ENCODE measurements at places on chromosomes 12 and 14.

DNA sequence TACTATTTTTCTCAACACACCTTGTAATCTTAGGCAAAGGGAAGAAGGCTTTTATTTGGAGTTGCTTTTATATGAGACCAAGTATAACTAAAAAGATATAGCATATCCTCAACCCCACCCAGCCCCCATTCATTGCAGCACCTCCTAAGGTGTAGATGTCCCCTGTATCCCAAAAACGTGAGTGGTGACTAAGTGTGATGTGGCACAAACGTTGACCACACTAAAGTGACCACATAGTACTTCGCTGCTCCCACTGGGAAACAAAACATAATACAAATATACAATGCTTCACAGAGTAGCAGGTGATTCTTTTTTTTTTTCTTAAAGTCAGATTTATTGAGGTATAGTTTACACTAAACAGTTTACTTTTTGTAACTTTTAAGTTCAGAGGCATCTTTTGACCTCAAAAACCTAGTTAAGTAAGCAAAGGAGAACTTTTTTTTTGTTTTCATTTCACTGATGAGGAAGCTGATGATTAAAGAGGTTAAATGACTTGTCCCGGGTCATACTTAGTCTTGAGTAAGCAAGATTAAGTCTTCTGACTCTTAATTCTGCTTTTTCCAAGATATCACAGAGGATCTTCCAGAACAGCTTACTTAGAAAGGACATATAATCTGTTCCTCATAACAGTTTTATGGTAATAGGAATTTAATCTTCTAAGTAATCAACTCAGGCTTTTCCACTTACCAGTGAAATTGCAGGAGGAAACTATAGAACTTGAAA, 245.2 kb upstream of the PLEKHG7 start:
- no peak for DNase-seq

DNA sequence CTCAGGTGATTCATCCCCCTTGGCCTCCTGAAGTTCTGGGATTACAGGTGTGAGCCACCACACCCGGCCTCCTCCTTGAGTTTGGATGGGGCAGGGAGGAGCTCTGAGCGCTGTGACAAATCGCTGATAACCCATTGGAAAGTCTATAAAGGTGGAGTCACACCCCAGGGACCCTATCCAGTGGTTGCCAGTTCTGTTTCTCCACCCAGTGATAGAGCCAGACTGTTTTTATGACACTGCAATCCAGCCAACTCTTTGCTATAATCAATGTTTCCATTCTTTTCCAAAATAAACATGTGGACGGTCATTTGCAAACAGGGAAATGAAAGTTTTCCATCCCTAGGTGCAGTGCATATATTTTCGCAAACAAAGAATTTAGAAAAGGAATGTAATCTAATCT, 142.0 kb upstream of the PELI2 start:
- no peak for DNase-seq

GRCh38 chr12:32016680-32017482, 57.7 kb downstream of the RESF1 start:
- no peak for DNase-seq

- DNase-seq, result no peak
Measured at GRCh38 chr14:20556500-20557211, 4.2 kb downstream of the RNASE9 start.

GRCh38 chr14:100536721-100537445, 50.3 kb downstream of the BEGAIN start:
- no peak for DNase-seq

- no peak for DNase-seq
Measured at GRCh38 chr12:109779382-109779781, 53.8 kb downstream of the TRPV4 start.

DNA sequence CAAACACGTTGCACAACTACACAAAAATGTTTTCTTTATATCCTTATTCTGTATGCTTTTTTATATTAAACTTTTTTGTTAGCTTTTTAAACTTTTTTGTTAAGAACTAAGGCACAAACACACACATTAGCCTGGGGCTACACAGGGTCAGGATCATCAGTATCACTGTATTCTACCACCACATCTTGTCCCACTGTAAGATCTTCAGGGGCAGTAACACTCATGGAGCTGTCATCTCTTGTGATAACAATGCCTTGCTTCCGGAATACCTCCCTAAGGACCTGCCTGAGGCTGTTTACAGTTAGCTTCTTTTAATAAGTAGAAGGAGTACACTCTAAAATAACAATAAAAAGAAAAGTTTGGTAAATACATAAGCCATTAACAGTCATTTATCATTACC, 42.2 kb downstream of the PLEKHA5 start:
- DNase-seq, result no peak

DNA sequence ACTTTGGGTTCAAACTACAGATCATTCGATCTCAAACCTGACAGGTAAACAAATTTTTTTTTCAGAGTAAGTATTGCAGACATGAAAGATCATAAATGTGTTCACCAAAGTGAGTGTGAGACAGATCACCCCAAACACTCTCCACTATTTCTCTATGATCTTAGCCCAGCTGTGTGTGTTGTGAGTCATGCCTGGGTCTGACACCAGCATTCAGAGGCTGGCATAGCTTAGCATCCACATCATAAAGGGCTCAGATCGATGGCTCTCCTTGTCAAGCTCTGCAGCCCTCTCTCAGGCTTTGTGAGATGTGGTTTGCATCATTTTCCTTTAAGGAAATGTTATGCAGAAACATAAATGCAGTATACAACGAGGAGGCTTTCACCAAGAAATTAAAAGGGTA, 164.9 kb downstream of the ETV6 start:
- DNase-seq, result peak; percentile 83

DNA sequence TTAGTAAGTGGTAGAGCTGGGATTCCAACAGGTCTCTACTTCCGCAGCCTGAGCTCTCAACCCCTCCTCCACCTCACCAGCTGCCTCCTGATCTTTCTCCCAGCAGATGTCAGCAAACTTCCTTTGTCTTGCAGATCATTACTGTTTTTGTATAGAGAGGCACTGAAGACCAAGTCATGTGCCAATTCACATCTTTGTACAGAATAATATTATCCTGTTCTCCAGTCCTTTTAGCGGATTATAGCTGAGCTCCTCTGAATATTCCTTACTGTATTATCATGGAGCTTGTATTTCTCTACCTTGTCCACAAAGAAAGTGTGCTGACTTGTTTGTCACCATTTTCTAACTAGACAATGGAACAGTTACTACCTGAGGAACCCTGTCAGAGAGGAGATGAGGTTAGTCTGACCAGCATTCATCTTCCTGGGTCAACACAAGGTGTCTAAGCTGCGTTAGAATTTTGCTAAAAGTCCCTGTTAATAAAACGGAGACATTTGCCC, 142.3 kb upstream of the ARHGAP5 start:
- DNase-seq, result peak; percentile 70

- peak; percentile 25 for DNase-seq
Measured at GRCh38 chr14:80310938-80311750, 99.8 kb upstream of the DIO2 start.

GRCh38 chr12:22130671-22131070, 84.7 kb downstream of the CMAS start:
- no peak for DNase-seq

DNA sequence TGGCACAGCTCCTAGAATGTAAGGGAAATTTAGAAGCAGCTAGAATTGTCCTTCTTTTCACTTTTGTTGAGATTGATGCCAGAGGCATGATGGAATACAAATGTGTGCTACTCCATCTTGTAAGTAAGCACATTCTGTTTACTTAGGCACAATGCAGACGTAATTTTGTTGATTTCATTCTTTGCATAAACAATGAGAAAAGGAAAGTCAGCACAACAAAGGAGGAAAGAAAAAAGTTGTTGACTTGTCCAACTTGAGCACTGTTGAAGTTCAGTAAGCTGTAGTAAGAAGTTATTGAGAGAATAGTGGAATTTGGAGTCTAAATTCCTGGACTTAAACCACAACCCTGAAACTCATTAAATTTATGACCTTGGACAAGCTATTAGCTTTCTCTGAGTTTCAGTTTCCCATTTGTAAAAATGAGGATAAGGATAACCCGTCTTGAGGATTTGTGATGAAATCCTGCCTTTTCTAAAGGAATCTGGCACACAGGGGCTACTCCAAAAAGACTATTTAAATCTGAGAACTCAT, 19.4 kb upstream of the CNTN1 start:
- peak; percentile 17 for DNase-seq

DNA sequence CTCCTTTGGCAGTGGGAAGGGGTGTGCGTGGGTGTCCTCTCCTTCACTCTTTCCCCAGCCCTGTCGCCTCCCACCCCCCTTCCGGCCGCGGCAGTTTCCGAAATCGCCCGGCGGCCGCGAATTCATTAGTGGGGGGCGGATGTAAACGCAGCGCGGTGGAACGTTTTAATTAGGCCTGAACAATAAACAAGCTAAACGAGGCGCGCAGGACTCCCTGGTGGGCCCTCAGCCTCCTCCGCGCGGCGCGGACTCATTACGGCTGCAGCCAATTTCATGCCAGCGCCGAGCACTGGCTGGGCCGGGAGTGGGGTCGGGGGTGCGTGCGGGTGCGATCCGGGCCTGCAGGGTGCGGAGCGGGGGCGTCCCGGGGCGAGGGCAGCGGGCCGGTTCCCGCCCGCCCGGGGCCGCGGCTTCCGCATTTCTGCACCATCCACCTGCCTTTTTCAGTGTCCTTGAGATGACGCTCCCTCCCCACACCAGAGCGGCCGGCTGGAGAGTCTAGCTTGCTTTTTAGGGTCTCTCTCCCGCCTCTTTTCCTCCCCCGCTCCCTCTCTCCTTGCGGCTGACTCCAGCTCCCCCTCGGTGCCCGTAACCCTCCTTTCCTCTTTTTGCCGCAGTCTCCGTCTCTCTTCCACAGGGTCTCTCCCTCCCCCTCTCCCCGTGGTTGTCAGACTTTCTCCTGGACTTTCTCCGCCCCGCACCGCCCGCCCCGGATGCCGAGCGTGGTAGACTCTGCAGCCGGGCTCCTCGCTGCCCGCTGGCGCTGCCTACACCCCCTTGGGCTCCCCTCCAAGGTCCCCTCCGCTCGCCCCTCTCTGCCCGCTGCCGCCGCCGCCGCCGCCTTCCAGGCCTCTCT, at the start of gene CISTR:
CISTR (minus strand) TSS at position 644 of the 856 bp plus-strand sequence.
- no peak for DNase-seq

DNA sequence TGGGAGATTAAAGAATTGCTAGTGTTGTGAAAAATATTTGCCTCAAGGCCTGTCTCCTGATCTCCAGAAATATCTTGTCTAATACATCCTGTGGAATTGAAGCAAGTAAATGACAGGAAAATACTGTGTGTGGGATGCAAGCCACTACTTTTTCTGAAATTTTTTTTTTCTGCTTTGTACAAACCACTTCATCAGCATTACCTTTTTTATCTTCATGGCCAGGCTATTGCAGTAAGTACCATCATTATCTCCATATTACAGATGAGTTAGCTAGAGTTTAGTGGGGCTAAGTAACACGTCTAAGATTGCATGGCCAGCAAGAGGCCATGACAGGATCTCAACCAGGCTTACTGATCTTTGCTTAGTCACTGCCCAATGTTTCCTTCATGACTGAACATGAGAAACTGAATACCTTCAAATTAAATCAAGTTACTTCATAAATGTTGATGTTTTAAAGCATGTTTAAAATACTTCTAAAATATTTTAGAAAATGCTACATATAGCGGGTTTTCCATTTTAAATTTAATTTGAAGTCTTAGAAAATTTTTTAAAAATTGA, 273.7 kb downstream of the SLC6A15 start:
- no peak for DNase-seq

- no peak for DNase-seq
Measured at GRCh38 chr12:121915841-121916321, 2.5 kb upstream of the CFAP251 start.

DNA sequence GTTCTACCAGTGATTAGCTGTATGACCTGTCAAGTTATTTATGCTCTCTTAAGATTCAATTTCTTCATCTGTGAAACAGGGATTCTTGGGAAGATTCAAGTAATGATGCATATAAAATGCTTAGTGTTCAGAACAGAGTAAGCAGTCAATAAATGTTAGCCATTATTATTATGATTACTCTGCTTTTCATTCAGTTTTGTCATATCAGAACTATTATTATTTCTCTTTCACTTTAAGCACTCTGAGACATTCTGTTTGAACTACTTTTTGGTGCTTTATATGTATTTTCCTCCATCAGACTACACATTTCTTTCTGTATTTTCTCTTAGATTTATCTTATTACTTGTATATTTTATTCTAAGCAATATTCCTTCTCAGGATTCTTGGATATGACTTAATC, 81.2 kb downstream of the CFAP54 start:
- no peak for DNase-seq

GRCh38 chr12:28568118-28568517, 377.9 kb downstream of the CCDC91 start:
- DNase-seq, result peak; percentile 89

DNA sequence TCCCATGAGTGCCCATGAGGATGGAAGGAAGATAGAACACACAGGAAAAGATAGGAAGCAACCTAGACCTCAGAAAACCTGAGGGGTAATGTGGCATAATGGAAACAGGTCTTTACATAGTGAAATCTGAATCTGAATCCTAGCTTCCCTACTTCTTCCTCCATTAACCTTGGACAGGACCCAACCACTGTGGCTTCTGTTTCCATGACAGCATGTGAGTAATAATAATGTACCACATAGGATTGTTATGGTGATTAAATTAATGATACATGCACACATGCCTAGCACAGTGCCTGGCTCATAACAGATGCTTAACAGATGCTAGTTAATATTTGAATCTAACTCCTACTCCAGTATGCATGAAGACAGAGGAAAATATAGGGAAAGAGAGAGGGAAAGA, 11.2 kb downstream of the TTC9 start:
- peak; percentile 12 for DNase-seq

GRCh38 chr14:83473416-83474235, 1940.0 kb upstream of the SEL1L start:
- peak; percentile 86 for DNase-seq

DNA sequence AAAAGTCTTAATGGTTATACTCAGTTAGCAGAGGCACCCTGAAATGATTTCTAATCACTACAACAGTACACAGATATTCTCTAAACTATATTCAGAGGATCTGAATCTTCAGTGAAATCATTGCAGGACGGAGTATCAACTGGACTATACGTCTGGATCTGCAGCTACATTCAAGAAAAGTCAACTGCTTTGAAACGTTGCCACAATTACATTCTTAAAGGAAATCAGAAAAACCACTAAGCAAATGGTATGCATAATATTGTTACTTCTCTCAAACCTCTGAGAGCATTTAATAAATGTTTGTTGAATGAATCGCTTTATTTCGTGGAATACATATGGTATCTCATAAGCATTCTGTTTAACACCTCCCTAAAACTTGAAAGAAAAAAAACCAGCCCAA, 67.4 kb downstream of the MED13L start:
- peak; percentile 86 for DNase-seq

- DNase-seq, result no peak
Measured at GRCh38 chr12:126895951-126896913, 1370.7 kb upstream of the TMEM132C start.

DNA sequence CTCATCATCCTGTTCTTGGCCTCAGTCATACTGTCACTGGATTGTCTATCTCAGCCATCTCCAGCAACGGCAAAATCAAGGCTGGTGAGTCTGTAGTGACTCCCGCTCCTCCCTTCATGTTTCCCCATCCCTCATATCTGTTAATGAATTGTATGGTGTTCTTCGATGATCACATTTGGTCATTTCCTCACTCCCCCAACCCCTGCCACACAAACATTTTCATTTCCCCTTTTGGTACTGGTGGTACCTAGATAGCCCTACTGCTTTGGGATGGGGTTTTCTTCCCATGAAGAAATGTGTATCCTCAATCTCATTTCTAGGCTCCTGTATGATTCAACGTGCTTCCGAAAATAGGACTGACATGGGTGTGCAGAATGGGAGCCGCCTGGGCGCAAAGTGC, 2.7 kb upstream of the KLHL33 start:
- DNase-seq, result no peak

All from fibroblast of upper back skin (primary cell).